ENCODE measurements at places on chromosomes 2 and 18. TPM values are rescaled to one million over a fixed set of nuclear protein-coding genes. Genes with fewer than 3 reads are reported as not detected.

The SERPINB13 gene
- not detected for total RNA-seq

DNA sequence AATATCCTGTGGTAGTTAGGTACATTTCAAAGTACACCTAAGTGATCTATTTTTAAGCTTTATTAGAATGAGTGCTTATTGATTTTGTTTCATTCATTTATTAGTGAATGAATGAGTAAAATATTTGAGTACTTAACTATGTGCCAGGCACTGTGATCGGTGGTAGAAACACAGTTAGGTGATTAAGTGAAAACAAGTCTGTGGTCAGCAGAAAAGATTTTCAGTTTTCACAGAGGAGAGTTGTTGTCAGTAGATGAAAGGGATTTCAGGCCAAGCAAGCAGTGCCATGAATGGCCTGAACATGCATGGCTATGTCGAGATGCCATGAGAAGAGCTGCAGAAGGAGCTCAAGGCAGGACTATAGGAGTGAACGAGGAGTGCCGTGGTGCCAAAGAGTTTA, 85.9 kb downstream of the SPTBN1 start:
- no peaks in the 10 kb centered on the region for H3K4me1 ChIP-seq
- H3K36me3 ChIP-seq: no peaks in the 10 kb centered on the region
- DNase-seq: no peak
- no peak overlapping the region for H3K4me3 ChIP-seq

DNA sequence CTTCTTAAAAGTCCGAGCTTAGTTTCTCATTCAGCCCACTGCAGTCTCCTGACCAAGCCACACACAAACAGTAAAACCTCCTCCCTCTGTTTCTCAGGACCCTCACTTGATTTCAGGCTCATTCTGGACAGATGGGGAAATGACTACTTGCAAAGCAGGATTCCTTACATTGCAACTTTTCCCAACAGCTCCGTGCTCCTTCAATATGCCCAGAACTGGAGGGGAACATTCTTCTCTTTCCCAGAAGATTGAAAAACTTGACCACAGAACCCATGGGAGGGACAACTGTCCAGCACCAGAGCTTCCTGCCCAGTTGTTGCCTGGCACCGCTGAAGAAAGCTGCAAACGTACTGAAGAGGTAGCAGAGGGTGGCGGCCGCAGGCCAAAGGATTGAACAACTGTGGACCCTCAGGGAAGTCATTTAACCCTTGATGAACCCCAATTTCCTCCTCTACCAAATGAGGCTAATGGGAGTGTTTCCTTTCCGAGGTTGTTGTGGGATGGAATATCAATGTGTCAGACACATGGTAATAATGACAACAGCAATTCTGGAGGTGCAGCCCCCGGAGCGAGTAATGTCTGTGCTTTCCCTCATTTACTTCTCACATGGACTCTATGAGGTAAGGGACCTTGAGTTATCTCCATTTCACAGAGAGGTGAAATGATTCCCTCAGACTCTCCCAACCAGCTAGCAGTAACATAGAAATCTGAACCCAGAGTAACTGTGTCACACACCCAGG, 25.0 kb downstream of the BCL11A start:
- H3K4me3 ChIP-seq: no peak overlapping the region
- no peaks in the 10 kb centered on the region for H3K36me3 ChIP-seq
- H3K27me3 ChIP-seq: no peaks in the 10 kb centered on the region
- no peak for DNase-seq

The CPLX4 gene
- not detected for total RNA-seq

DNA sequence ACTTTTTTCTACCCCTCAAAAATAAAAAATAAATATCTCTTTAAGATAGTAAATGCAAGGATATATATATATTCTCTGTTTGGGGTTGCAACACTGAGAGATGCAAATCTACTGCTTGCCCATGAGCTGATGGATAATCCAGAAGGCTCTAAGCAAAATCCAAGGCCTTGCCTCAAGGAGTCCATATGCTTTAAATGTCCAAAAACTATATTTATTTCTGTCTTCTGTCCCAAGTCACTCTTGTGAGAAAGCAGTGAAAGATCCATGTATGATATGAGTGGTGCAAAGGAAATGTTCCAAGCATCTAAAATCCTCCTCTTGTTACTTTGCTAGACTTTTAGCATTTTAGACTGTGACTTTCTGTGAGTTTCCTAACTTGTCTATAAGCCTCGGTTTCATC, 92.9 kb upstream of the RNF152 start:
- no peak for DNase-seq
- no peak overlapping the region for H3K4me3 ChIP-seq
- no peaks in the 10 kb centered on the region for H3K4me1 ChIP-seq
- no peaks in the 10 kb centered on the region for H3K36me3 ChIP-seq
- H3K27ac ChIP-seq: no peak overlapping the region

The DNER gene
- not detected for total RNA-seq

DNA sequence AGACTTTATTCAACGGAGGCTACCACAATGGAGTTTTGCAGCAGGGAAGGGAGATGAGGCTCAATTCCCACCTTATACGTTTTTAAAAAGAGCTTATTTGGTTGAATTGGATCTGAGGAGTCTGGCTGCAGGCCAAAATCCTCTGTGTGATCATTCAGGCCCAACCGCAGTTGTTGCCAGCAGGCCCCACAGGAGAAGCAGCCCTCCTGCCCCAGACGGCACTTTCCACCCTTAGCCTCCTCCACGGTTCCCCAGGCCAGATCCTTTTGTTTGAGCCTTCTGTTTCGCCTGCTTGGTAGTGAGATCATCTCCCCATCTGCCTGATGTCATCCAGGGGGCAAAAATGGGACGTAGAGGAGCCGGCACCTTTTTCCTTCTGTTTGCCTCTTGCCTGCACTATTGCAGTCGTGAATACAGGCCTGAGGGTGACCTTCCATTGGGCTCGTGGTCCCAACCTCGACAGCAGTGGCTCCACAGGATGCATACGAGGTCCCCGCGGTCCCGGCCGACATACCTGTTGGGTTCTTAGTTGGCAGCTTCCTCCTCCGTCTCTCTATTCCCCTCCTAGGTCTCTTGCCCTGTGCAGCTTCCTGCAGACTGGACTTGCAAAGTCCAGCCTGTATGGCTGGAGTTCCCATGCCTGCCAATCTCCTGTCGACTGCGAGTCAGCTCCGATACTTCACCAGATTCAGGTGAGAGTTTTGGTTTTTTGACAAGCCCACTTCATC, 9.3 kb upstream of the GPR35 start:
- DNase-seq: no peak
- no peak overlapping the region for H3K4me3 ChIP-seq
- peaks cover 6% of the 10 kb centered on the region for H3K4me1 ChIP-seq

The ABCG8 gene
- not detected for total RNA-seq

DNA sequence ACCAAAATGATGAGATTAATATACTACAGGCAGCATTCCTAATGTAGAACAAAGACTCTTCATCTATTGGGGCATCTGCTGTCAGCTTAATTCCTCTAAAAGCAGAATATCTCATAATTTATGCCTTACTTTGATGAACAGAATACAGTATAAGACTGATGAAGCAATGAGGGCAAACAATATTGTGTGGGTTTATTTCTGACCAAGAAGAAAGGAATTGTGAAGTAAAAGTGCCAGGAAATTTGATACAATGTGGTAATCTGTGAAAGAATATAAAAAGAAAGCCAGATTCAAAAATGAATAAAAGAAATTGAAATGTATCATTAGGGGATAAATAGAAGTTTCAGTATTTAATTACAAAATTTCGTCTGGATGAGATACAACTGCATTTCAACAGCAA, 78.8 kb upstream of the TTC21B start:
- no peak for DNase-seq
- no peak overlapping the region for H3K4me3 ChIP-seq
- no peaks in the 10 kb centered on the region for H3K36me3 ChIP-seq
- H3K4me1 ChIP-seq: no peaks in the 10 kb centered on the region

GRCh38 chr2:74507926-74508520, 528 bp upstream of the PCGF1 start:
- H3K36me3 ChIP-seq: no peaks in the 10 kb centered on the region
- no peak for DNase-seq
- H3K4me3 ChIP-seq: peak overlapping the region; percentile 96
- peaks cover 16% of the 10 kb centered on the region for H3K4me1 ChIP-seq
- H3K27ac ChIP-seq: peak overlapping the region; percentile 94
- no peaks in the 10 kb centered on the region for H3K27me3 ChIP-seq

The IL1R1 gene
- total RNA-seq: 0.54 TPM

GRCh38 chr2:157304811-157305722, 20.6 kb downstream of the ERMN start:
- no peaks in the 10 kb centered on the region for H3K27me3 ChIP-seq
- H3K4me3 ChIP-seq: no peak overlapping the region
- H3K4me1 ChIP-seq: peaks cover 9% of the 10 kb centered on the region
- no peak overlapping the region for H3K27ac ChIP-seq

The ARHGAP25 gene
- 124 TPM for total RNA-seq

- no peaks in the 10 kb centered on the region for H3K36me3 ChIP-seq
- no peak within 1 kb of the TSS for H3K4me3 ChIP-seq
- H3K27me3 ChIP-seq: no peaks in the 10 kb centered on the region
- H3K4me1 ChIP-seq: no peaks in the 10 kb centered on the region
Observed at GRCh38 chr2:110115291-110116032, at the start of gene MALL. MALL (minus strand) TSS chr2:110115822; CDS start chr2:110115792, 30 bp downstream.

The IGFBP5 gene
- not detected for total RNA-seq

- H3K4me3 ChIP-seq: no peak overlapping the region
Observed at GRCh38 chr2:28096421-28096820, 205.9 kb downstream of the BABAM2 start.

- no peaks in the 10 kb centered on the region for H3K4me1 ChIP-seq
- no peaks in the 10 kb centered on the region for H3K36me3 ChIP-seq
- DNase-seq: no peak
Observed at GRCh38 chr18:45335282-45336043, 279.8 kb upstream of the SLC14A2 start.

- H3K4me1 ChIP-seq: peaks cover 52% of the 10 kb centered on the region
- H3K27me3 ChIP-seq: no peaks in the 10 kb centered on the region
- no peak overlapping the region for H3K4me3 ChIP-seq
- no peak overlapping the region for H3K27ac ChIP-seq
Observed at GRCh38 chr2:169108099-169108884, 38.9 kb downstream of the DHRS9 start.

- peaks cover 28% of the 10 kb centered on the region for H3K36me3 ChIP-seq
- peaks cover 4% of the 10 kb centered on the region for H3K4me1 ChIP-seq
- no peak overlapping the region for H3K4me3 ChIP-seq
- no peak for DNase-seq
- no peak overlapping the region for H3K27ac ChIP-seq
Observed at GRCh38 chr2:206154197-206154596, 5.0 kb downstream of the NDUFS1 start.

DNA sequence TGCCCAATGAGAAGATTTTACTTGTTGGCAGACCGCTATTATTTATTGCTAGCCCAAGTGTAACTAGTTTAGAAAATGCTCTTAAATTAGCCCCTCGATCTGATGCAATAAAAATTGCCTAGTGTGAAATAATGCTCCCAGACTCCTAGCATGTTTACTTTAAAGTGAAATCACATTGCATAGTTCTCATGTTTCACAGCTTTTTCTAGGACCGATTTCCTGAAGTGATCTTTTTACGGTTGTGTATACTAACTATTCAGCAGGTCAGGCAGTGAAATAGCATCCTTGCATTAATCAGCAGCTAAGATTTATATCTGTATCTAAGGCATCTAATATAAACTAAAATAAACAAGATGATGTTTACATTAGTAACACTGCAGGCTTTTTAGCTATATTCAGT, 52.4 kb downstream of the PMS1 start:
- DNase-seq: no peak
- no peaks in the 10 kb centered on the region for H3K36me3 ChIP-seq
- H3K4me1 ChIP-seq: no peaks in the 10 kb centered on the region
- no peaks in the 10 kb centered on the region for H3K27me3 ChIP-seq
- no peak overlapping the region for H3K27ac ChIP-seq
- no peak overlapping the region for H3K4me3 ChIP-seq

DNA sequence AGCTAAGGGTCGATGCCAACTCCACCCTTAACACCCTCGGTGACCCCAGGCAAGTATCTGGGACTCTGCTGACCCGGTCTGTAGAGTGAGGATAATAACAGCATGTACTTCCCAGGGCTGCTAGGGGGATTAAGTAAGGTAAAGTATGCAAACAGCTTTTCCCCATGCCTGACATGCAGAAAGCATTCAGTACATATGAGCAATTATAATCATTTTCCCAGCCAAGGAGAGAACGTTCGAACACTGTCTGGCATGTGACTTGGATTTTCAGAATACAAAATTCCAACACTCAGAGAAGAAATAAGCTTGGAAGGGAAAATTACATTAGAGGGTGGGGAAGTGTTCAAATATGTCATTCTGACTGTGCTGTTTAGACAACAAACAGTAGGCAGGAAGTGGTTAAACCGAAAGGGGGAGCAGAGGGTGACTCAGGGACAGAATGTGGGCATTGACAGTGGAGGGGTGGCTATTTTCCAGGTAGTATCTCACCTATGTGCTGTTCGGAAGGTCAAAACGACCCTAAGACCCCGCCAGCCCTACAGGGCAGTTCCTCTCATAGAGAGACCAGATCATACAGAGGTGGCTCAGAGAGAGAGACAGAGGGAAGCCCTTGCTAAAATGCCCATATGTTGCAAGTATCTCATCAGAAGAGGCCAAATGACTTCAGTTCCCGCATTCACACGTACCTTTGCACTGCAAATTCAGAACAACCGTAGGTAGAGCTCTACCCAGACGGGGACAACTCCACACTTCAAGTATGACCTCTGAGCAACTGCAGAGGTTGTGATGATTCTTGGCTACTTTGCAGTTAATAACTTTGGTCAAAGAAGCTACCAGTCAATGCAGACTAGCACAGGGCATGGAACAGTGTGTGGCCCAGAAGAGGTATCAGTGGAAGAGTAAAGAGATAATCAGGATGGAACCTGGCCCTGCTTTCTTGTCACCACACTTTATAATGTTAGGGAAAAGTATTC, 14.8 kb downstream of the ASPRV1 start:
- no peak overlapping the region for H3K4me3 ChIP-seq
- H3K27me3 ChIP-seq: no peaks in the 10 kb centered on the region
- H3K36me3 ChIP-seq: no peaks in the 10 kb centered on the region
- peak; percentile 64 for DNase-seq

The RTP5 gene
- total RNA-seq: not detected

DNA sequence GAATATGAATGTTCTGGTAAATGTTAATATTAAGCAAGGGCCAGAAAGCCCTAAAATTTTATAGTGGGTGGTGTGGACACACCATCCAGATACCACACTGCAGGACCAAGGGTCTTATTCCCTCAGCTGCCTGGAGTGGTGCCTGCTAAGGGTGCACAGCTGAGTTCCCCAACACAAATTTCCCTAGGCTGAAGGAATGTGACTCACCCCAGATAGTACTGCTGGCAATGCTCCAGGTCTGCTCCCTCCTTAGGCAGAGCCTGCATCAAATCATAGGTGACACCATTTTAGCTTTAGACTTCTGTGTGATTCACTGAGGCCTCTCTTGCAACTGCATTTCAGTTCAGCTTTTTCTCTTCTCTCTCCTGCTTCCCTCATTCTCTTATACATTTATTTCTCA, 321.1 kb downstream of the SATB2 start:
- H3K27me3 ChIP-seq: no peaks in the 10 kb centered on the region
- H3K4me3 ChIP-seq: no peak overlapping the region
- no peak overlapping the region for H3K27ac ChIP-seq

The GPR75 gene
- total RNA-seq: 4.0 TPM

The ADAM23 gene
- 0.22 TPM for total RNA-seq
